ENCODE measurements at places on chromosomes 13 and 19.
A peak's percentile ranks its signal among the peaks of the same experiment; 100 is the strongest.

DNA sequence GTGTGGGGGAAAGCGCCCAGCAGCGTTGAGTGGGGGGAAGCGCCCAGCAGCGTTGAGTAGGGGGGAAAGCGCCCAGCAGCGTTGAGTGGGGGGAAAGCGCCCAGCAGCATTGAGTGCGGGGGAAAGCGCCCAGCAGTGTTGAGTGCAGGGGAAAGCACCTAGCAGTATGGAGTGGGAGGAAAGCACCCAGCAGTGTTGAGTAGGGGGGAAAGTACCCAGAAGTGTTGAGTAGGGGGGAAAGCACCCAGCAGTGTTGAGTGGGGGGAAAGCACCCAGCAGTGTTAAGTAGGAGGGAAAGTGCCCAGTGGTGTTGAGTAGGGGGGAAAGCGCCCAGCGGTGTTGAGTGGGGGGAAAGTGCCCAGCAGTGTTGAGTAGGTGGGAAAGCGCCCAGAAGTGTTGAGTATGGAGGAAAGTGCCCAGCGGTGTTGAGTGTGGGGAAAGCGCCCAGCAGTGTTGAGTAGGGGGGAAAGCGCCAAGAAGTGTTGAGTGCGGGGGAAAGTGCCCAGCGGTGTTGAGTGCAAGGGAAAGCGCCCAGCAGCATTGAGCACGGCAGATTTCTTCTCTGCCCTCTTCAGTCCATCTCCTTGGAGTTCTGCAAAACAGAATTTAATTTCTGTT, 138.4 kb downstream of the ATP11A start:
- no peak for DNase-seq

GRCh38 chr13:27383104-27383921, 41.1 kb upstream of the GTF3A start:
- DNase-seq, result no peak

GRCh38 chr19:46213156-46213555, 16.4 kb upstream of the IGFL1 start:
- no peak for DNase-seq

DNA sequence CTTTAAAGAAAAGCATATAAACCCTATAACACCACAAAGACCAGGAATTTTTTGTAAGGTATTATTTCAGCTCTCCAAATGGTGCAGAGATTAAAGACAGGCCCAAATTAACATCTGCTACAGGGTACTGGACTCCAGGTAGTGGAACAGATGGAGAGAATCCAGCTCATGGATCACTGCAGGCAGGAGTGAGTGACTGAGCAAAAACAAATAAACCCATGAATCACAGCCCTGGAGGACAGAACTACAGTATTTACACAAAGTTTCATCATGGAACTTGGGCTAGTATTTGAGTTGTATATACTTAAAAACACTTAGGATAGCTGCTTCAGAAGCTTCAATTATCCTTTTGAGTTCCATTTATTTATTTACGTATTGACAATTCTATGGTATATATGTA, 132.8 kb upstream of the SPRY2 start:
- no peak for DNase-seq

DNA sequence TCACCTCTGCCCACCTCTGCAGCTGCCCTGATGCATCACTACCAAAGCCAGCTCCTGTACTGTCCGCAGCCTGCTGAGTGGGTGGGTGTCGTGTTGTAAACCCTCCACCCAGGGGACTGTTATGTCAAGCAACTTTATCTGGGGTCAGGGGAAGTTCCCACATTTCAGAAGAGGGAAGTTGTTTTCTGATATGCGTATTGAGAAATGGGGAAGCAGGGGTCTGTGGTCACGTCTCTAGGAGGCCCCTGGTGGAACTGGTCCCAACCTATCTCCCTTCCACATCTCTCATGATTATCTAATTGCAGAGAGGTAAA, 31.2 kb downstream of the CLEC17A start:
- no peak for DNase-seq

DNA sequence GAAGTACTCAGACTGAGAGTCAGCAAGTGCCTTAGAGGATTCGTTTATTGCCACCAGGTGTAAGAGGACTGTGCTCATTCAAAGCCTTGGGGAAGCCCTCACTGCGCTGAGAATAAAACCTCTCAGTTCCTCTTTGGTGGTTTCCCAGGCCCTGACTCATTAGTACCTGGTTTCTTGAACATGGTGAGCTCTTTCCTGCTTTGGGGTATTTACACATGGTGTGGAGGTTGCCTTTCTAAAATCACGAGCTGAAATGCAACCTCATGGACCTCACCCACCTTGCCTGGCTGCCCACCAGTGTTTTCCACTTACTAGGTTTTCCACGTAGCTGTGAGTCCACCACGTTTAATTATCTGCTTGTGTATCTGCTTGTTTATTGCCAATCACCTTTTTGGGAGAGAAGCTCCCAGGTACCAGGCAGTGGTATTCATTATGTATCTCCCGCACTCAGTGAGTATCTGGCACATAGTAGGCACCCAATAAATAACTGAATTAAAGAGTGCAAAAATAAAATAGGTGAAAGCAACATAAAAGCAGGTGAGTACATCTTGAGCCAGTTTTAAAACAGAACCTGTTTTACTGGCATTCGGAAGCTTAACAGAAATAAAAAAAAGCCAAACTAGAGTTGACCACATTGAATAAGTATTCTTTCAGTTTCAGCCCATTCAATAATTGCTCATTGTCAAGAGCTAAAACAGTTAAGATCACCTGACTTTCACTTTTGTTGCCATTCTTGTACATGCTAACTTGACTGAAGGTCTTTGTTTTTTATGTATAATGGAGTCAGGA, 533.0 kb downstream of the MYO16 start:
- DNase-seq, result no peak

DNA sequence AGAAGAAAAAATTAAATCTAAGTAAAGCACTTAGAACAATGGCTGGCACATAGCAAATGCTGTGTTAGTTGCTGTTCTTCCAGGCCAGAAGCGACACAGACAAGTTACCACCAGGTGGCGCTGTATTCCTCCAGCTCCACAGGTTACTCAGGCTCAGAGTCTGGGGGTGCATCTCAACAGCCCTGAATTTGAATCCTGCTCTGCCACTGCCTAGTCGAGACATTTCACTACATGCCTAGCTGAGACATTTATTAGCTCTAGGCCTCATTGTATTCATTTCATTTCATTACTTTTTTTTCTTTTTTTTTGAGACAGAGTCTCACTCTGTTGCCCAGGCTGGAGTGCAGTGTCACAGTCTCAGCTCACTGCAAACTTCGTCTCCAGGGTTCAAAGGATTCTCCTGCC, 16.4 kb upstream of the CYP2B6 start:
- peak; percentile 66 for DNase-seq

DNA sequence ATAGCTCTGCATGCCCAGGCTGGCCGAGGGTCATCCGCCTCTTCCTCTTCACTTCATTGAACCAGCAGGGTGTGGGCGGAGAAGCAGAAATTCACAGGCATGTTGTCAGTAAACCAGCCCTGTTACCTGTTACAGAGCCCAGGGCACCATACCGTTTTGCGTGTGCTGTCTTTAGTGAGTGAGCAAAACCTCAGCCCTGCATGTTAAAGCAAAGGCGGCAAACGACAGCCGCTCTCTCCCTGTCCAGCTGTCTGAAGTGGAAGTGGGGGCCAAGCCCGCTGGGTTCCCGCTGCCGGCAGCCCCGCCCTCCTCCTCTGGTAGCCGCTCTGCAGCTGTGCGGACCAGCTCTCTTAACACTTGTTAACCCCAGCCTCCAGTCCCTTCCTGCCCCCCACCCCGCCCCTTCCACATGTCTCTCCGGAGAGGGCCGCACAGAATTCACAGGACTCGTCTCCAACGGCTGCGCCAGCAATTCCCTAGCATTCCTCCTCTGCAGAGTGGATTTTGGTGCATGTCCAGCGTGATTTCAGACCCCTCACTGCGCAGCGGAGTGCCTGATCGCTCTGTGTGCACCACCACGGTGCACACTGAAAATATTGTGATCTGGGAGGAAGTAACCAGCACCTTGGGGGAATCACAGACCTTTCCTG, 12.7 kb downstream of the KLHL26 start:
- DNase-seq, result no peak

DNA sequence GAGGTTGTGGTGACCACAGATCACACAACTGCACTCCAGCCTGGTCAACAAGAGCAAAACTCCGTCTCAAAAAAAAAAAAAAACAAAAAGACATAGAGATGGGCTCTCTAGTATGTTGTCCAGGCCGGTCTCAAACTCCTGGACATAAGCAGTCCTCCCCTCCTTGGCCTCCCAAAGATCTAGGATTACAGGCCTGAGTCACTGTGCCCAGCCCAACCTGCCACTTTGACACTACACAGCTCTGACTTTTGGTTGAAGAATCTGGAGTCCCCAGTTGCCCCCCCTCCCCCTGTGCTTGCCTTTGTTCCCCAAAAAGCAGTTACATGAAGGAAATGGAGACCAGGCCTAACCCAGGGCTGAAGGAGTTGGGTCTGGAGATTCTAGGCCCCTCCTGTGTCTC, 12.9 kb downstream of the CARM1 start:
- no peak for DNase-seq

- no peak for DNase-seq
Observed at GRCh38 chr19:46125447-46125846, 959 bp upstream of the IGFL3 start.

GRCh38 chr19:15701757-15702533, 25.9 kb upstream of the OR10H2 start:
- DNase-seq, result no peak

DNA sequence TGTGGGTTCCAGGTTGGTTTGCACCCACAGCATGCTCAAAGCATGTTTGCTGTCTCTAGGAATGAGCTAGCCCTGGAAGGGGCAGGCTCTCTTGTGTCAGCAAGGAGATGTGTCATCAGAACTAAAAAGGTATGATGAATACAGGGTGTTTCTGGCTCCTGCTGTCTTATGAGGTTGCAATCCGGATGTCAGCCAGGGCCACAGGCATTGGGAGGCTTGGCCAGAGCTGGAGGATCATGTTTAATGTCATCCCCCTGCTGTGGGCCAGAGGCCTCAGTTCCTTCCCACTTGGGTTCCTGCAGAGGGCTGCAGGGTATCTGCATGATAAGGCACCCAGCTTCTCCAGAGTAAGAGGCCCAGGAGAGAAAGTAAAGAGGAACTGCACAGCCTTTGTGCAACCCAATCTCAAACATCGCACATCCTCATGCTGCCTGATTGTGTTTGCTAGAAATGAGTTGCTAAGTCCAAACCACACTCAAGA, 193.6 kb downstream of the COL4A1 start:
- DNase-seq, result no peak

- no peak for DNase-seq
Observed at GRCh38 chr13:25218019-25218418, 45.9 kb upstream of the AMER2 start.

DNA sequence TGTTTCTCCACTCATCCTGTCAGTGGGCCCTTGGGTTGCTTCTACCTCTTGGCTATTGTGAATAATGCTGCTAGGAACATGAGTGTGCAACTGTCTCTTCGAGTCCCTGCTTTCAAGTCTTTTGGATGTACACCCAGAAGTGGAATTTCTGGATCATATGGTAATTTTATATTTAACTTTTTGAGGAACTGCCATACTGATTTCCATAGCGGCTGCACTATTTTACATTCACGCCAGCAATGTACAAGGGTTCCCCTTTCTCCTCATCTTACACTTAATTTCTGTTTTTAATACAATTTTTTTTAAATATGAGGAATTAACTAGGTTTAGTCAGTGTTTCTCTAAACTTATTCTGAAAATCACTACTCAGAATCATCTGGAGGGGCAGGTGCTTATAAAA, 24.2 kb upstream of the SLC46A3 start:
- DNase-seq, result no peak

- no peak for DNase-seq
Observed at GRCh38 chr13:90717451-90717936, 630.0 kb upstream of the MIR17HG start.

- no peak for DNase-seq
Observed at GRCh38 chr13:48210178-48210577, 22.8 kb upstream of the ITM2B start.

- DNase-seq, result no peak
Observed at GRCh38 chr13:29688193-29688592, 92.7 kb upstream of the SLC7A1 start.

GRCh38 chr19:39544911-39545310, 5.0 kb upstream of the EID2 start:
- no peak for DNase-seq

DNA sequence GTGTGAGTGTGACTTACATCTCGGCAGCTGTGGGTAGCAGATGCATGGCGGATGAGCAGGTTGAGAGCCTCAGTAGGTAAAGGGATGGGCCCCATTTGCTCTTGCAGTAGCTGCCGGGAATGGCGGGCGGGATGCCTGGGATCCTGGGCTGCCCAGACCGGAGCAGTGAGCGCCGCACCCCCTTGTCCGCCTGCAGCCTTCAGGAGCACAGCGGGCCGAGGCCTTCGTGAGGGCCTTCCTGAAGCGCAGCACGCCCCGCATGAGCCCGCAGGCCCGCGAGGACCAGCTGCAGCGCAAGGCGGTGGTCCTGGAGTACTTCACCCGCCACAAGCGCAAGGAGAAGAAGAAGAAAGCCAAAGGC, 4.1 kb downstream of the POP4 start:
- DNase-seq, result no peak

GRCh38 chr19:47676811-47677210, 36.4 kb upstream of the EHD2 start:
- DNase-seq, result no peak

- no peak for DNase-seq
Observed at GRCh38 chr13:94217370-94217769, 262.1 kb downstream of the DCT start.

DNA sequence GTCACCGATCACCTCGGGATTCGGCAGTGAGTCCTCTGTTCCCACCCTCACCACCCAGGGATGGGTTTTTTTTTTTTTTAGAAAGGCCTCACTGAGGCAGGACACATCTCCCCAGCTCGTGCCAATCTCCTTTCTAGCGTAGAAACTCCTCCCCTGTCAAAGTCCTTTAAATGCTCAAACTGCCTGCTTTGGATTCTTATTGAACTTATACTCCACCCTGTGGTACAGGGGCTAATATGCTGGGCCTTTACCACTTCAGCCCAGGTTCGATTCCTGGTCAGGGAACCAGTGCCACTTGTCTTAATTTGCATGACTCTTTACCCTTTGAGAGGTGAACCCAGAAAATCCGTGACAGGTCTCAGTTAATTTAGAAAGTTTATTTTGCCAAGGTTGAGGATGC, 8.3 kb upstream of the ZNF14 start:
- DNase-seq, result no peak

- no peak for DNase-seq
Observed at GRCh38 chr19:28213470-28214082, 999.4 kb downstream of the UQCRFS1 start.

DNA sequence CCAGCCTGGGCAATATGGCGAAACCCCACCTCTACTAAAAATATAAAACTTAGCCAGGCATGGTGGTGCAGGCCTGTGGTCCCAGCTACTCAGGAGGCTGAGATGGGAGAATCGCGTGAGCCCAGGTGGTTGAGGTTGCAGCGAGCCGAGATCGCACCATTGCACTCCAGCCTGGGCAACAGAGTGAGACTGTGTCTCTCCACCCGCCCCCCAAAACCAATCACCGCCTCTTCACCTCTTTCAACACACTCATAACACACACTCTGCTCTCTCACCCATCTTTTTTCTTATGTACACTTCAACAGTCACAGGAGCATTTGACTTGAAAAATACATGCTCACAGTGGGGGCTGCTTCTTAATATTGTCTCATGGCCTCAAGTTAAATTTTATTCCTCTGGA, 76.8 kb downstream of the ESD start:
- DNase-seq, result no peak
